ENCODE measurements at places on chromosomes 11 and 22.

DNA sequence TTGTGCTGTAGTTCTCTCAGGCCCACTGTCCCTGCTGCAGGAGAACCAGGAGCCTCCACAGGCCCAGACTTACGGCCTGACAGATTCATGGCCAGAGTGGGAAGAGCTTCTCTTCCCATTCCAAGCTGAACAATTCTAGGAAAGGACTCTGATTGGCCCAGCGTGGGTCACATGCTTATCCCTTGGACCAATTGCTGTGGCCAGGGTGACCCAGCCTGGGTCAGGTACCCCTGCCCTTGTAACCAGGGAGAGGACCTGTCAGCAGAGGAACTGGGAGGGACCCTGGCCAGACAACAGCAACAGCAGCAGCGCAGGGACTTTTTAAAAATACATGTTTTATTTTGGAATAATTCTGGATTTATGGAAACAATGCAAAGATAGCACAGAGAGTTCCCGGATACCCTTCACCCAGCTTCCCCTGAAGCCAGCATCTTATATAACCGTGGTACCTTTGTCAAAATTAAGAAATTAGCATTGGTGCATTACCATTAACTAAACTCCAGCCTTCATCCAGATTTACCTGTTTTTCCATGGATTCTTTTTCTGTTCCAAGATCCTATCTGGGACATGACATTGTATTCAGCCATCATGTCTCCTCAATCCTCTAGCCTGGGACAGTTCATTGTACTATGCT lies 8.8 kb upstream of the ELFN2 start:
- DNase-seq, result no peak

DNA sequence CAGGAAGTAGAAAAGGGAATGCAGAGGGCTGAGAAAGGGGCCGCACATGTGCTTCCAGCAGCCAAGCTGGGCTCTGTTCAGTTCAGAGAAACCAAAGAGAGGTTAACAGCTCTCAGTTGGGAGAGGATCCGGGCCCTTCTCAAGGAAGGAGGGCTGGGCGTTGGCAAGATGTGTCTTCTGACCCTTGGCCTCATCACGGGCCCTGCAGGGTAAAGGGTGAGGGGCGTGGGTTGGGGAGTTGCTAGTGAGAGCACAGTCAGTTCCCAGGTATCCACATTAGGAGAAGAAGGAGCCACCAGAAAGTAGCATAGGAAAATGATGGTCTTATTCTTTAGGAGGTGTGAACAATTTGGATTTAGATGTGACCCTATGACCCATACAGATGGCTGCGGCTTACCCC lies 73.0 kb downstream of the OSBP2 start:
- DNase-seq, result no peak

DNA sequence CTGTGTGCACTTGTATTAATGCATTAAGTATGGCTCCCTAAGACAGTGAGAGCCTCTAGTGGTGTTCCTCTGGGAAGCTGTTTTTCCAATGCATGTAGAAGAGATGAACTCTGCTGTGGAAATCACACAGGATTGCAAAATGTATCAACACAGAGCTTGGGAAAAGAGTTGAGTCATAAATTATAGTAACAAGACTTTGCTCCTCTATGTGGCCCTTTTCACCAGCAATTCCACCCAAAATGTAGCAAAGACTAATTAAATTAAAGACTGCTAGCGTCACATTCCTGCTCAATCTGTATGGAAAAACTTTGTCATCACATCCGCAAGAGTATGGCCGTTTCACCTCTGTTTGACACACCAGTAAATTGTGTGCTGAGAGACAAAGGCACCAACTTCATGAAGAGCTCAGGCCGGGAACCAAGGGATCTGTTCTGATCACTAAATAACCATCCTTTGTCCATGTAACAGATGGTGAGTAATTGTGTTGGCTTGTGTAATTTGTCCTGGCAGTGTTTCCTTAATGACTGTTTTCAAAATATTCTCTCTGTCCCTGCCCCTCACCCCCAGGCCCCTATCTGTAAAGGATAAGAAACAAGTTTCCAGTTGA lies 209.2 kb upstream of the SORL1-AS1 start:
- DNase-seq, result no peak

DNA sequence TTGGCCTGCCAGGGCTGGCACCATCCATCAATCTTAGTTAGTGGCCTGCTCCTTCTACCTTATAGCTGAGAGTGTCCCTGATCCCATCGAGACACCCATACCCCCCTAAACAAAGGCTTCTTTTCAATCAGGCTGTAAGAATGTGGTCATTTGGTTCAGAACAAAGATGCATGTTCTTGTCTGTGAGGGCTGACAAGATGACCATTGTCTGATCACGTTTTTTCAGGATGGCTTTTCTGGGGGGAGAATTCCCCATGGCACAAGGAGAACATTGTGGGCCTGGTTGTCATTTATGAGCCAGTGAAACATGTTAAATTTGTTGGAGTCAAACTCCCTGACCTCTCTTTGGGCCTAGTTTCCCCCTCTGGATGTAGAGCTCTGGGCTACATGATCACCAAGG lies 160.4 kb downstream of the INSC start:
- DNase-seq, result no peak

GRCh38 chr11:55707029-55707428 lies 45.0 kb downstream of the OR4C6 start:
- no peak for DNase-seq

Data from SHP77 (cell line).